ENCODE measurements at places on chromosomes 11 and 22.

DNA sequence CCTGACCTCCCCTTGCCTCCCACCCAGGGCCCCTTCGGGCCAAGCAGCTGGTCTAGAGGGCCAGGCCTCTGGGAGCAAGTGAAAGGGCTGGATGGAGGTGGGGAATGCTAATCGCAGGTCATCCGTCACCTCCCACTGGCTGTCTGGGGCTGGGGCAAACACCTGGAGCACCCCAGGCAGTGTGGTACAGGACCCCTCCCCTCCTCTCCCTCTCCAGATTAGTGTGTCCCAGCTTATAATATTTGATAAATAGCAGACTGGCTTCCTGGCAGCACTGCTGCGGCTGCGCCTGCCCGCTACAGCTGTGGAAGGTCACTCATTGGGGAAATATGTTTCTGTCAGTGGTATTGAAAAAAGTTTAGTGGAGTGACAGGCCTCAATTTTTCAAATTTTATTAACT, 90.7 kb upstream of the PHOX2A start:
- DNase-seq, result no peak

GRCh38 chr11:13269775-13270174, 7.8 kb upstream of the BMAL1 start:
- DNase-seq, result no peak

- DNase-seq, result no peak
Measured at GRCh38 chr11:23490557-23491235, 630.4 kb upstream of the CCDC179 start.

GRCh38 chr22:50621356-50621880, 6.5 kb downstream of the ARSA start:
- DNase-seq, result no peak

GRCh38 chr11:35549787-35550186, 24.4 kb upstream of the PAMR1 start:
- DNase-seq, result no peak

DNA sequence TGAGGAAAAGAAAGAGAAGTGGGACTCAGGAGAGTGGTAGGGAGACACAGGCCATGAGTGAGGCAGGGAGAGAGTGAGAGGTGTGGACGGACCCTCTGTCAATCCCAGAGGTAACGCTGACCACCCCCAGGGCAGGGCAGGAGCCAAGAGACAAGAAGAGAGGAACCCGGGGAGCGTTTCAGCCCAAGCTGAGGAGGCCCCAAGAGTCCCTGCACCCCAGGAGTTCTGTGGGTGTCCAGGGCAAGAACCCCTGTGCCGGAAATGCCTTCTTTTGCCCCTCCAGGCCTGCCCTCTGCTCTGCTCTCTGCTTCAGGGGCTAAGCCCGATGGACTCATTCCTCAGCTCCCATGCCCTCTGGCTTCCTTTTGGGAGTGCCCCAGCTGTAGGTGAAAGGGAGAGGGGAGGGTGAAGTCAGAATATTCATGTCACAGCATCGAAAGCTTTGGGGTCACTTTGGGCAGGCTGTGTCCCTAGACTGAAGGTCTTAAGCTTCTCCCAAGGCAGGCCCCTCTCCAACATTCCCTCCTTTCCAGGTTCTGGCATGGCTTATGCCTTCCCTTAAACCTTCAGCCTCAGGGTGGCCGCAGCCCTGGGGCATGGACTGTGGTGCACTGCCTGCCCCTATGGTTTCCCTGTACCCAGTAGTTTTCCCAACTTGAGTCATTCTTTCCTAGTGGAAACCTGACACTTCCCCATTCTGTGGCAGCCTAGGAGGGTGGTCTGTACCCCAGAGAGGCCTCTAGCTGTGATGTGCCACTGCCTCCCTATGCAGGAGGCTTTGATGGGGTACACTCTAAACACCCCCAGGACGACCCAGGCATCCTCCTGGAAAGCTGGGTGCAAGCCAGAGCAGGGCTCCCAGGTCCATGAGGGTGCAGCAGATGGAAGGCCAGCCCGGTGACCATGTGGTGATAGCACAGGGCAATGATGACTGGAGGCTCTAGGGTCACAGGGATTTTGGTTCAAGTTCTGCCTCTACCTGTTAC, 27.1 kb downstream of the MYEOV start:
- DNase-seq, result peak; percentile 29
